EL (cell line): ENCODE measurements at places on chromosomes 2 and 18.

GRCh38 chr2:3313781-3314375, 63.7 kb downstream of the EIPR1 start:
- no peak for DNase-seq

GRCh38 chr2:108988796-108989713, at the start of gene EDAR:
Gene EDAR, minus strand, starts transcription at chr2:108989220. Its CDS starts 58,206 bp downstream, at chr2:108931014.
- peak; percentile 24 for DNase-seq

DNA sequence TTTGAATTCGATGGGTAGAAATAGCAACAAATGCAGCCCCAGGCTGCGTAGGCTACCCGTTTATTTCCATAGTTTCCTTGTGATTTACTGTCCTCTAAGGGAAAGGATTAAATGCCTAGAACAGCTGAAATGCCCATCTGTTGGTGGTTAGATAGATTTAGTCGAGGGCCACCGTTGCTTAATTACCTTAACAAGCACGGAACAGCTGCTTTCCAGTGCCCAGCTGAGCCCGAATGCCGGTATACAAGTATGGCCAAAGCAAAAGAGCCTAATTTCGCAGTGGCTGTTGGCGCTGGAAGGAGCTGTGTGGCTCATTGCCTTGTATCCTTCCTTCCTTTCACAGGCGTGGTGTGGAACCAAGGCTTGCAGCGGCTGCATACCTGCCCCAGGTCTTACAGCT, 109.1 kb downstream of the CABLES1 start:
- DNase-seq = no peak

DNA sequence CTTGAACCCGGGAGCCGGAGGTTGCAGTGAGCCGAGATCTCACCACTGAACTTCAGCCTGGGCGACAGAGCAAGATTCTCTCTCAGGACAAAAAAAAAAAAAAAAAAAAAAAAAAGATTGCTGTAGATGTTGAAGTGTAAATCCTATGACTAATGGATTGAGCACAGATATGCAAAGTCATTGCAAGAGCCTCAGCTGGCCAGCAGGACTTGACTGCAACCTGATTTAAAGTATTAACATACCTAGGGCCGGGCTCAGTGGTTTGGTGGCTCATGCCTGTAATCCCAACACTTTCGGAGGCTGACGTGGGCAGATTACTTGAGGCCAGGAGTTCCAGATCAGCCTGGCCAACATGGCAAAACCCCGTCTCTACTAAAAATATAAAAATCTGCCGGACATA, 103.4 kb upstream of the MSH2 start:
- DNase-seq = peak; percentile 52

DNA sequence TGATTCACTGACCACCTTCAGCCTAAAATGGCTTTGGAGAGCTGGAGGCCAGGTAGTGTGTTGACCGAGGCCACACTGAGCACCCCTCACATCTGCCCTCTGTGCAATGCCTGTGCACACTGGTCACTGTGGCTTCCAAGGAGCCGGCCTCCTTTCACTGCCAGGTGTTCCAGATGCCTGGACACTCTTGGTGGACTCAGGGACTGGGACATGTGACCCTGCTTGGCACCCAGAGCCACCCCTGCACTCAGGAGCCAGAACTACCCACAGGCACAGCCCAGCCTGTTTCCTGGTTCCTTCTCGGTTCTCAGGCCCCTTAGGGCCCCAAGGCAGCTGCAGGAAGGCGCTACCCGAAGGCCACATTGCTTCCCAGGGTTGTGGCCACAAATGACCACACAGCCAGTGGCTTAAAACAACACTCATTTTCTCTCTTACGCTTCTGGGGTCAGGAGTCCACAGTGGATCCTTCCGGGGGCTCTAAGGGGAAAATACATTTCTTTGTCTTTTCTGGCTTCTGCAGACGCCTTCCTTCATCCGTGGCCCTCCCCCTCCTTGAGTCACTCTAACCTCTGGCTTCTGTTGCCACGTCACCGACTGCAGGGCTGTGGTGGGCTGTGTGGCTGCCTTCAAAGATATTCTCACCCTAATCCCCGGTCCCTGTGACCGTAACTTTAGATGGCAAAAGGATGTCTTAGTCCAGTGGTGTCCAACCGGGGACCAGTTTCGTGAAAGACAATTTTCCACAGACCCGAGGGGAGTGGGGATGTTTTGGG, 78.6 kb downstream of the ASB1 start:
- DNase-seq = peak; percentile 36

DNA sequence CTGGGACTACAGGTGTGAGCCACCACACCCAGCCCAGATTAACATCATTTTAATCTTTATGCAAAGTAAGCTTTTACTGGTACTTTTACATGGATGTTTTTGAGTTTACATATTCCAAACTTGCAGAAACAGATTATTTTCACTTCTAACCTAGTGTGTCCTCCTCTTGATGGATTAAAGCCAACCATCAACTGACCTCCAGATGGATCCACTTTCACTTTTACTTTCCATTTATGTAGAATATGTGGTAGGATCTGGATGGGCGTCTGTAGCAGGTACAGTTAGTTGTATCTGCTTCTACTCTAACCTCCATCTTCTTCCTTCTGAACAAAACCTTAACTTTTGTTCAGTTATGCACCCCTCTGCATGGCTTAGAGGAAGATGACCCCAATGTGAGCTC, 264.1 kb downstream of the CDH20 start:
- no peak for DNase-seq
